NCI-H82 (cell line): ENCODE measurements at places on chromosomes 16 and 17.

DNA sequence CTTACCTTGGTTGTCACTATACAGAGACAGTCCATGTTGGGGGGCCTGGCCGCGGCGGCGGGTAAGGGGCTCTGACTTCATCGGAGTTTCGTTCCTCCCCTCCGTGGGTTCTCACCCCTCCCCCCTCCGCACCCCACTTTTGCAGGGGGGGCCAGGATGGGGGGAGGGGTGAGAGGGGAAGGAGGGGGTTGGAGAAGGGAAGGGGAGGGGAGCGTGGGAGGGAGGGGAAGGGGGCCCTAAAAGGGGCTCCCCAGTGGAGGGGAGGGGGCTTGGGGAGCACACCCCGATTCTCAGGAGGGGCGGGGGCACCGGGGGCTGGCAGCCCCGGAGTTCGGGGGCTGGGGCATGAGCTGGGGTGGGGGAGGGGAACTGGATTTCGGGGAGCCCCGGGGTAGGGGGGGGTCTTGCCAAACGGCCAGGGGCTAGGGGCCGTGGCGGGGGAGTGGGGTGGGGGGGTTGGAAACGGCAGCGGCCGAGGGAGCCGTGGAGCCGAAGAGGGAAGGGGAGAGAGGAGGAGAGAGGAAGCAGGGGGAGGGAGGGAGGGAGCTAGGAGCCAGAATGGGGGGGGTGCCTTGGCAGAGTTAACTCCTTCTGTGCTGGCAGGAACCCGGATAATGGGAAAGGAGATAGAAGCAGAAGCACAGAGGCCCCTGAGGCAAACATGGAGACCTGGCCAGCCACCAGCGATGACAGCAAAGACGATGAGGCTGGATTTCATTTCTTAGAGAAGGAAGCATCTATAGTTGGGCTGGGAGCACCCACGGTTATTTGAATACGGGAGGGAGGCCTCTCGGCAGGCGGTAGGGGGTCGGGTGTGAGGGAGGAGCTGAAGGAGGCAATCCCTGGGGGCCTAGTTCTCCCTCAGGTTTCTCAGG is 2.3 kb downstream of the DLG4 start:
- DNase-seq, result peak; percentile 91

- no peak for DNase-seq
Measured at GRCh38 chr16:24543949-24544348, 4.6 kb downstream of the RBBP6 start.

- DNase-seq, result no peak
Measured at GRCh38 chr17:43753493-43754129, 5.0 kb downstream of the SOST start.

DNA sequence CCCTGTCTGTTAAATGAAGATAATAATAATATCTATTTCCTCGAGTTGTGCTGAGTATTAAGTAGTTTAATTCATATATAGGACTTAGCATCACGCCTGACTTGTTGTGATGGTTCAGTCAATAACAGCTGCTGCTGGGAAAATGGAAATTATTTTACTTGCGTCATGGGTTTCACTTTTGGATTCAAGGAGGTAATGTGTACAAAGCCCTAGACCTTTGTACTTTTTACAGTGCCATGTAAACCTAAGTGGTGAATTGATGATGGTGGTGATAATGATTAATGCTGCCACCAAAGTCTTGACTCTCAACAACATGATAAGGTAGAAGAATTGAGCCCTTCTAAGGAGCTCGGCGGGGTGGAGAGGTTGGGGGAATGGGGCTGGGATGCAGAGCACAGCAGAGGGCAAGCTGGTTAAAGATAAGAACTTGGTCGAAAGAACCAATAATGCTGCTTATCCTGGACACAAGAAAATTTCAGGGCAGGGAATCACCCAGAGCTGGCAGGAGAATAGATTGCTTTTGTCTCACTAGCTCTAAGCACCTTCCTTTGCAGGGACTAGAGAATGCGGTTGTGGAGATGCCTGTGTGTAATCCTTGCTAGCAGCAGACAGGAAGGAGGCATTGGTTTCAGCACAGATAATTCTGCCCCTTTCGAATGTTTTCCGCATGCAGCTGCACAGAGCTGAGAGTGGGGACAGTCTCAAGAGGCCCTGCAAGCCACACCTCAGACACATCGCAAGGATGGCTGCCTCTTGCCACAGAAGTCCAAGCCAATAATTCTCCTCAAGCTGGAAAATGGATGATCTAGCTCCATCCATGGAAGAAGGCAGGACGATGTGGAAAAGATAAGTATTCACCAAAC is 187.1 kb downstream of the TMEM114 start:
- no peak for DNase-seq

- DNase-seq, result no peak
Measured at GRCh38 chr16:2033057-2033908, 6.6 kb downstream of the NHERF2 start.

DNA sequence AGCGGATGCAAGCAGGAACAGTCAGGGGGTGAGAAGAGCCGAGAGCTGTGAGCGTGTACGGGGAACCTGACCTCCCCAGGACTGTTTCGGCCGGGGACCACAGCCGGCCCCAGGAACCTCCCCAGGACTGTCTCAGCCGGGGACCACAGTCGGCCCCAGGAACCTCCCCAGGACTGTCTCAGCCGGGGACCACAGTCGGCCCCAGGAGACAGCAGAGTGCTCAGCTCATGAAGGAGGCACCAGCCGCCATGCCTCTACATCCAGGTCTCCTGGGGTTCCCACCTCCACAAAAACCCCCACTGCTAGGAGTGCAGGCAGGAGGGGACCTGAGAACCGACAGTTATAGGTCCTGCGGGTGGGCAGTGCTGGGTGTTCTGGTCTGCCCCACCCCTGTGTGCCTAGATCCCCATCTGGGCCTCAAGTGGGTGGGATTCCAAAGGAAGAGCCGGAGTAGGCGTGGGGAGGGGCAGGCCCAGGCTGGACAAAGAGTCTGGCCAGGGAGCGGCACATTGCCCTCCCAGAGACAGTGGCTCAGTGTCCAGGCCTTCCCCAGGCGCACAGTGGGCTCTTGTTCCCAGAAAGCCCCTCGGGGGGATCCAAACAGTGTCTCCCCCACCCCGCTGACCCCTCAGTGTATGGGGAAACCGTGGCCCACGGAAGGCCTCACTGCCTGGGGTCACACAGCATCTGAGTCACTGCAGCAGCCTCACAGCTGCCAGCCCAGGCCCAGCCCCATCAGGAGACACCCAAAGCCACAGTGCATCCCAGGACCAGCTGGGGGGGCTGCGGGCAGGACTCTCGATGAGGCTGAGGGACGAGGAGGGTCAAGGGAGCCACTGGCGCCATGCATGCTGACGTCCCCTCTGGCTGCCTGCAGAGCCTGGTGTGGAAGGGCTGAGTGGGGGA is 4.3 kb downstream of the RHBDF1 start:
- DNase-seq, result no peak

DNA sequence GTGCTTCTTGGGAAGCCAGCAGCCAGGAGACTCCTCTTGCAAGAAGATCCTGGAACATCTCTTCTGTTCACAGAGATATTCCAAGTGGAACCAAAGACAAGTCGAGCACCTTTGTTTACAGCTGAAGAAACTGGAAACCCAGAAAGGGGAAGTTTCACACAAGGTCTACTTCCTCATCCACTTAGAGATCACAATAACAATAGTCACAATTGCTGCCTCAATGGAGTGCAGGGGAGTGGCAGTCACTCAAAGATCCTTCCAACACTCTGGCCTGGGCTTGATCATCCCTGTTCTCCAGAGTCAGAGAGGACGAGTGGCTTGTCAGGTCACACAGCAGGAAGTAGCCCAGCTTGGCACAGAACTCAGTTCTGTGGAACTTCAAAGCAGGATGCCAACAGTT is 46.9 kb upstream of the SIAH1 start:
- no peak for DNase-seq

DNA sequence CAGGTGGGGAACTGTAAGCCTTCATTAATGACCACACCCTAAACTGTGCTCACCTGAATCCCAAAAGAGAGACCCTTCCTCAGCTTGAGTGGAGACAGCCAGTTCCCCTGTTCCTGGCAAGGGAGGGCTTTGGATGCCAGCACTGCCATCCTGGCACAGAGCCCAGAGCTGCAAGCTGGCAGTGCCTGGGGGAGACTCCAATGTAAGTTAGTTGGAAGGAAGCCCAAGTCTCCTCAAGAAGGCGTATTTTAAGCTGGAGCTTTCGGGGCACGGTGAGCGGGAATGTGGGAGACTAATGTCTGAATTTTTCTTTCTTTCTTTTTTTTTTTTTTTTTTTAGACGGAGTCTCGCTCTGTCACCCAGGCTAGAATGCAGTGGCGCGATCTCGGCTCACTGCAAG is 4.7 kb downstream of the CDC42EP4 start:
- DNase-seq, result no peak

GRCh38 chr16:51607201-51607651 is 456.2 kb upstream of the SALL1 start:
- no peak for DNase-seq

DNA sequence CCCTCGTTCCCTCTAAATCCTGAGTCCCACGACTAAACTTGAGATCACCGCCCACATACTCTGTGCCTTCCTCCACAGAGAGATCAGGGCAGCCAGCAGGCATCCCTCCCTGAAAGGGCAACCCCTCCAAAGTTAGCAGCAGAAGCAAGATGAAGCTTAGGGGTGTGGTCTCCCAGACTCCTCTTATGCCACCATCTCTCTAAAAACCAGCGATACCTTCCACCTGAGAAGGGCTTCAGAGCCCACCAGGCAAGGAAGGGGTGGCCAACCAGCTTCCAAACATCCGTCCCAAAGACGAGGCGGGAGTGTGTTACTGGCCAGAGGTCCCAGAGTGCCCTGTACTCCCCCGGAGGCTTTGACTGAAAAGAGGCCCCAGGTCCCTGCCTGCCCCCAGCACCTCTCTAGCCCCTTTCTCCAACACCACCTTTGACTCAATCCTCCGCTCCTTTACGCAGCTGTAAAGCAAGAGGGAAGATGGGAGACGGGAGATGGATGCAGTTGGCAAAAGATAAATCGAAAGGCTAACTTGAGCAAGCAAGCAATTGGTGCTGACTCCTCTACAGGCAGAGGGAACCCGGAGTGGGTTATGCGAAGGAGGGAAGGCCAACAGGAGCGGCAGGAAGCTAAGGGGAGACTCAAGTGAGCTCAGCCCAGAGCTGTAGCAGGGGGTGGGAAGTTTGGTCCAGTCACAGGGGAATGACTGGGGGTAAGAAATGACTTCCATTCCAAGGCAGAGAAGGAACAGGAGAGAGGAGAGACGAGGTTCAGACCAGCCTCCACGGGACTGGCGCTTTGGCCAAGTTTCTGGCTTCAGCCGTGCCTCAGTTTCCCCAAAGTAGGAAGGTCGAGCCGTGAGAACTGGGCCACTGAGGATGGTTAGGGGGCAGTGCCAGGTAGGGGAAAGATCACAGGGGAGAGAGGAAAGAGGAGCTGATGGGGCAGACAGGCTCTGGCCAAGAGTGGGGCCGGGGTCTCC is 1.0 kb downstream of the ST3GAL2 start:
- DNase-seq, result peak; percentile 77

DNA sequence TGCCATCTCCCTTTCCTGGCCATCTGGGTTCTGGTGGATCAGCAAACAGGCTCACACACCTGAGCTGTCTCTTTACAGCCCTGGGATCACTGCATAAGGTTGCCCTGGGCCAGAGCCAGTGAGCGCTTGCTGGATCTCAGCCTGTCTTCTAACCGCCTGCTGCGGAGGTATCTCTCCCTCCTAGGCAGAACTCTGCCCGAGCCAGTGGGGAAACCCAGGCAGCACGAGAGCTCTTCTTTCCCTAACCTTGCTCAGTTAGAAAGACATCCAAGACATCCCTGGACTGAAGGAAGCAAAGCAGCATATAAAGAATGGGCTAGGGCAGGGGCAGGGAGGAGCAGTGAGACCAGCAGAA is 6.4 kb downstream of the HAS3 start:
- no peak for DNase-seq

DNA sequence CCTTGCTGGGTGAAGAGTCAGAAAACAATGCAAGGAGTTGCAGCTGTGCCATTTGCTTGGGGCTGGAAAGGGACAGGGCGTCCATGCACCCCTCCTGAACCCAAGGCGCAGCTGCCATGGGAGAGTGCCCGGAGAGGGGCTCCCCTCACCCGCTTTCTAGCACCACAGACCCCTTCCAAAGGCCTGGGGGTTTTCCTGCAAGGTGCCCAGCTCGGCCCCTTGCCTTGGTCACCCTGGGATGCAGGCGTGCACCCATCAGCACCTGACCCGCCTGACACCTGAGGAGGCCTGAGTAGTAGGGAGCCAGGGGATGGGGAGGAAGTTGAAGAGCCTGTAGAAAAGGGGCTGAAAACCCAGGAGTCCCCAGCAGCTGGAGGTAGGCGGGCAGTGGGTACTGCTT is 30.3 kb downstream of the TMEM186 start:
- no peak for DNase-seq

- peak; percentile 57 for DNase-seq
Measured at GRCh38 chr17:57524839-57525568, 220.1 kb downstream of the CCDC182 start.

DNA sequence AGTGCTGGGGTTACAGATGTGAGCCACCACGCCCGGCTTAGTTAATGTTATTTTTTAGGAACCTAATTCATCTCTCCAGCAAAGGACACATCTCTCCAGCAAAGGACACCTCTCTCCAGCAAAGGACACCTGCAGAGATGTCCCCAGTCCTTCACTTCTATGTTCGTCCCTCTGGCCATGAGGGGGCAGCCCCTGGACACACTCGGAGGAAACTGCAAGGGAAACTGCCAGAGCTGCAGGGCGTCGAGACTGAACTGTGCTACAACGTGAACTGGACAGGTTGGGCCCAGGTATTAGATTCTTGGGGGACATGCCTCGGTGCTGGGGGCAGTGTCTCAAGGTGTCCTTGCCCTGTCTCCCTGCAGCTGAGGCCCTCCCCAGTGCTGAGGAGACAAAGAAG is 4.7 kb downstream of the PFAS start:
- peak; percentile 22 for DNase-seq

DNA sequence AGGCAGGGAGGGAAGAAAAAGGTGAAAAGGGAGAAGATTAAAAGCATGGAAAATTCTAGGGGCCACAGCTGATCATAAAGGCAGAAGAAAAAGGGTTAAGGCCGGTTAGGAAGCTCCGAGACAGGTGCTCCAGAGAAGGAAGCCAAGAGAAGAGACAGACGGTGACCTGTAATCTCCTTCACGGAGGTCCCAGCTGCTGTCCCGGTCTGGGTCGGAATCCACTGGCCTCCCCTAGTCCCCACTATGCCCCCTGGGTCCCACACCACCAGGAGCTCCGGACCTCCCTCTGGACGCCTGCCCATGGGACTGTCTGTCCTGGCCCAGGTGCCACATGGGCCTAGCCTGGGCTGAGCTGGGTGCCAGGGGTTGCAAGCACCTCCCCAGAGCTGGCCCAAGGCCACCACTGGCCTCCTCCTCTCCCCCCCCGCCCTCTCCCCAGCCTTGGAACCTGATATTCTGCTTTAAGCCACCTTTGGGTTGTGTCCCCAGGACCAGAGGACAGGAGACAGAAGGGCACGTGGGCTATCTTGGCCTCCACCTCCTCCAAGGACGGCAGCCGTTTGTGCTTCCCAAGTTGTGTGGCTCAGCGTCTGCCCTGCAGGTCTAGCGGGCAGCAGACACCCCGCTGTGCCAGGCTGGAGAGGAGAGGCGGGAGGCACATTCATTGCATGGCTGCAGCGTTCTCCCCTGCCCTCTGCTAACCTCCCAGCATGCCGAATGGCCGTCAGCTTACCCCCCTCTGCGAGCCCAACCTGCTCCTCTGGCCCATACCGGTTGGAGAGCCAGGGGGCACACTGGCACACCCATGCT is 102.4 kb downstream of the ENGASE start:
- peak; percentile 50 for DNase-seq
